ENCODE measurements at places on chromosomes 6 and 20.

DNA sequence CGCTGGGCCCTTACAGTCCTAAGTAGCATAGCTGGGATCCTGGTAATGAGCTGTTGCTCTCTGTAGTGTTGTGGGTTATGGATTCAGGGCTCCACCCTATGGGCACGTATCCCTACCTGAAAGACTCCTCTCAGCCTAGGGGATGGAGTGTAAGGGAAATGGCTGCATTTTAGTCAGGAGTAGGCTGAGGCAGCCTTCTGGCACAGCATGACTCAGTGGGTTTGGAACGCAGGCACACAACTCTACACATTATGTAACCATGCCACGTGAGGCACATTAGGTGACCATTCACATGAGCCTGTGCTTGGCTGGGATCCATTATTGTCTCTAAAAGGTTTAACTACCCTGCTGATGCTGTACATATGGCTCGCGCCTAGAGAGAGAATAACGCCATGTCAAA is 27.8 kb downstream of the HDDC2 start:
- no peak for DNase-seq

GRCh38 chr6:127933137-127933536 is 32.3 kb upstream of the THEMIS start:
- DNase-seq = no peak

GRCh38 chr6:157486572-157486971 is 105.6 kb downstream of the ZDHHC14 start:
- no peak for DNase-seq

GRCh38 chr6:117676577-117677218 is 1.4 kb downstream of the NUS1 start:
- no peak for DNase-seq

DNA sequence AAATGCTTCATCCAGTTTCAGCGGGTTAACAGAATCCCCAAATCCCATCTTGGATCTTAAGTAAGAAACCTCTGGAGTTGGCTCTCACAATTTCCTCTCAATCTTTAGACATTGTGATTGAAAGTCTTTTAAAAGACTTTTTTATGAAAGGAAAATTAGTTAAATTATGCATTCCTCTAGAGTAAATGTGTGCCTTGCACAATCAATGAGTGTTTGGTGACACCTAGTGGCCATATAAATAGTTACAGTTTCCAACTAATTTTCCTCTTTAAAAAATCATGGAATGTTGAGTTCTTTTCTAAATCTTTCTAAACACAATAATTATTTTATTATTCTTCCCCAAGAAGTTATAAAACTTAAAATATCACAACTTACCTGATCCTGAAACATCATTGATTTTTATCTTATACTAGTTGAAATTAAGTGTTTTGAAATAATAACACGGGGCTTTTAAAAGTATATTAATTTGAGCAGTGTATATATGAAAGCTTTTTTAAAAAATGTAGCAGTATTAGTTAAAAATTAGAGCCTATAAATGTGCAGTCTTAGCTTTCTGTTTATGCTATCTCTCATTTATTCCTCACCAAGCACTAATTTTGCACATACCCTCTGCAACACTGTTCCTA is 66.4 kb downstream of the PKHD1 start:
- DNase-seq = no peak

DNA sequence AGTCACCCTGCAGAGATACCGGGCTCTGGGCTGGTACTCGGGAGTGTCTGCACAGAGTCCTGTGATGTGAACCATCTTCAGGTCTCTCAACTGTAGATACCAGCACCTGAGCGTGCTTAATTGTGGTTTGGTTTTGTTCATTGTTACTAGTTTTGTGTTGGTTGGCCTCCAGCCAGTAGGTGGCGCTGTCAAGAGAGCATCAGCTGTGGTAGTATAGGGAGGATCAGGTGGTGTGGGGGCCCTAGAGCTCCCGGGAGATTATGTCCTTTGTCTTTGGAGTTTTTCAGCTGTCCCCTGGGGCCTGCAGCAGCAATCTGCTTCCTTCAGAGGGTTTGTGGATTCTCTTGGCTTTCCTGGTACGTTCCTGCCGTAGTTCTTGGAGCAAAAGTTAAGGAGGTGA is 67.9 kb downstream of the CDYL start:
- peak; percentile 61 for DNase-seq

DNA sequence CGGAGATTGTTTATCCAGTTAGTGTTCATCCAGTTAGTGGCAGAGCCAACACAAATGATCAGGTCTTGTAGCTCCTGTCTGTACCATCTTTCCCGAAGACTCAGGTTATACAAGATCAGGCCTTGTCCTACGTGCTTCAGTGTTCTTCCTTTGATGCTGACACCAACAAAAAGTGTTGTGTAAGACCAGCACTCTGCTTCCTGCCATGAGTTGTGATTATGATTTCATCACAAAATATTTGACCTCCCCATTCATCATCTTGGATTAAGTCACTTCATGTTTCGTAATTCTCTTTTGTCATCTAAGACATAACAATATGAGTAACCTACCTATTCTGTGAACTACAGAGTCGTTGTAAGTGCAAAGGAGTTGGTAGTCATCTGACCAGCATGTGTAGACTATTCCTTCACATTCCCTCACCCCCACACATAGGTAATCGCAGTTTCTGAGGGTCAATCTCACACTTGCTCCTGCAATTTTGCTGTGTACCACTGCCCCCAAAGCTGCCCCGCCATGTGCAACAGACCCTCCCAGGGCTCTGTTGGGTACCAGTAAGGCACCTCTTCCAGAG is 135.6 kb upstream of the SLC22A23 start:
- DNase-seq = no peak

DNA sequence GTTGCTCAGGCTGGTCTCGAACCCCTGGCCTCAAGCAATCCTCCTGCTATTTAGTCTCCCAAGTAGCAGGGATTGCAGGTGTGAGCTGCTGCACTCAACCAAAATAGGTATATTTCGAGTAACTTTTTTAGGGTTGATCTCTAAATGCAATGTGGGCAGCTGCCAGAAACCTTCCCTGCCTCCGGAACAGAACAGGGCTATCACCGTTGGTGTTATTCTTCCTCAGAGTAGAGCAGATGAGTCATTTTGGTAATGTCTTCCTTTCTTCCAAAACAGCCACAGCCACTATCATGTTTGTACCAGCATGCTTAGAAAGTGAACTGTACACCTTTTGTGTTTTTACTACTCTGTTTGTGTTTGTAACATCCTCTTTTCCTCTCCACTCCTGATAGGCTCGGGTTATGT is 44.1 kb downstream of the SNX9 start:
- no peak for DNase-seq

DNA sequence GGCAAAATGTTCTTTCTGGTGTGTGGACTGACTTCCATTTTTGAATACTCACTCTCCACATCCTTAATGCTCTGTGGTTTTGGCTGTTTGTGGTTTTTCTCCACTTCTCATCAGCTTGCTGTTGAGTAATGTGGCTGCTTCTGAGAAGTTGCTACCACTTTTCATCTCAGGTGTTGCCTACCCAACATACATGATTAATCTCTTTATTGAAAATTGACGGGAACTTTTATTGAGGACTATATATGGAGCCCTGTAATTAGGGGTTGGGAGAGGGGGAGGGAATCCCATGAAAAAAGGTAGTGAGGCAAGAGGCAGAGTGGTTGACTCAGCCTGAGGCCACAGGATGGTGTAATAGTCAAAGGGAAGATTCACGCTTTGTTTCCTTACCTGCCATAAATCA is 17.6 kb downstream of the IL22RA2 start:
- DNase-seq = no peak

- DNase-seq = no peak
Observed at GRCh38 chr6:147238164-147238563, 33.9 kb downstream of the STXBP5 start.

DNA sequence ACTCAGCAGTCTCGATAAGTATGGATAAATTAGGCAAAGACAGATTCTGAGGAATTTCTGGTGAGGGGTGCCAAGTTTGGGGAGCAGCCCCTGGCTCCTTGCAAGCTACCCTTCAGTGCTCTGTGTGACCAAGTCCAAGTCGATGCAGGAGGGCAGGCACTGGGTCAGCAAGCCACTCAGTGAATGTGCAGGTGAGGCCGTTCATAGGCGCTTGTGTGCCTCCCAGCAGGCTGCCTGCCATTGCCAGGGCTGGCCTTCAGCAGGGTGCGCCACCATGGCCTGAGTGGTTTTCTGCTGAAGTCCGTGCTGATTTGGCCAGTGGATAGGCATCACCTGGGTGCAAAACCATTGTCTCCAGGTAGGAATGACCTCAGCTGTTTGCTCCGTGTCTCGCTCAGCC is 3.3 kb upstream of the GNRH2 start:
- DNase-seq = no peak

- DNase-seq = no peak
Observed at GRCh38 chr6:149755300-149756260, 6.0 kb downstream of the PCMT1 start.

DNA sequence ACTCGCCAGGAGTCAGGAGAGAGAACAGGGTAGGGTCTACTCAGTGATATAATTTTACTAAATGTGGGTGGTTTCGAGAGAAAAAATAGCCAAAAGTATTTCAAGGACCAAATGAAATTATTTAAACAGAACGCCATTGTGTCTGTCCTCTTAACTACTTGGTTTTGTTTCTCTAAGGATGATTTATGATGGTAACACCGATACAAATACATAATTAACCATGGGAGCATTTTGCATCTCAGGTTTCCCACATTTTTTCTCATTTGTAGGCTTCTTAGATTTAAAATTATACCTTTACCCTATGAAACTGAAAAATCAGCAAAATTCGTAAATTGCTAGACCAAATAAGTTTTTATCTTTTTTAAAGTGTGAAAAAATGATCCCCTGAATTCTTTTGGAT is 188.2 kb downstream of the ZFP64 start:
- no peak for DNase-seq

DNA sequence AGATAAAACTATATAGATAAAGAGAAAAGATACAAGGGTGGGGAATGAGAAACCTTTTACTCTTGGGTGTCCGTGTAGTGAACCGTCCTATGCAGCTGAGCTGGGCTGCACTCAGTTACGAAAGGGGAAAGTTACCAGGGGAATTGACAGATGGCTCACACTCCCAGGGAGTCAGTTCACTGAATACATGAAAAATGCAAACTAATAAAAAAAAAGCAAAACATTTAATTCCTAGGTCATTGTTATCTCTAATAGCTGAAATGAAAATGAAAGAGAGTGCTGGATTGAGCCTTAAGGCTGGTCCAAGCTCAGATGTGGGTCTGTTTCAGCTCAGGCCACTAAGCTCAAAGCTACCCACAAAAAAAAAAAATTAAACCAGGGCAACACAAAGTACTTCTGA is 138.0 kb downstream of the THBS2 start:
- DNase-seq = no peak

GRCh38 chr6:33147807-33148666 is 44.2 kb downstream of the COL11A2 start:
- no peak for DNase-seq

DNA sequence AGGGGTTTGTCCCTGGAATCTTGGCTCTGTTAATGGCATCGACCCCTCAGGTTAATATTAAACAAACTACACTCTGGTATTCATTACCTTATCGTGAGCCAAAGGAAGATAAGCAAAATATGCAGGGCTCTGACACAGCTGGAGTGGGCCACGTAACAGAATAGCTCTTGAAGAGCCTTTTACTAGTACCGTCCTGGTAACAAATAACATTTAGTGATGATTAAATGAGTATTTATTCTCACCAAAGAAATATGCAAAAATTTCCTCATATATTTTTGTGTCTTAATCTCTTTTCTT is 20.1 kb upstream of the UTRN start:
- DNase-seq = no peak

GRCh38 chr6:93418408-93419303 is 703 bp downstream of the EPHA7 start:
- peak; percentile 65 for DNase-seq

GRCh38 chr6:87925373-87926060 is 122.1 kb upstream of the SPACA1 start:
- no peak for DNase-seq

- no peak for DNase-seq
Observed at GRCh38 chr6:21045135-21045700, 511.0 kb downstream of the CDKAL1 start.

- no peak for DNase-seq
Observed at GRCh38 chr6:53244958-53245357, 96.3 kb upstream of the GCM1 start.

DNA sequence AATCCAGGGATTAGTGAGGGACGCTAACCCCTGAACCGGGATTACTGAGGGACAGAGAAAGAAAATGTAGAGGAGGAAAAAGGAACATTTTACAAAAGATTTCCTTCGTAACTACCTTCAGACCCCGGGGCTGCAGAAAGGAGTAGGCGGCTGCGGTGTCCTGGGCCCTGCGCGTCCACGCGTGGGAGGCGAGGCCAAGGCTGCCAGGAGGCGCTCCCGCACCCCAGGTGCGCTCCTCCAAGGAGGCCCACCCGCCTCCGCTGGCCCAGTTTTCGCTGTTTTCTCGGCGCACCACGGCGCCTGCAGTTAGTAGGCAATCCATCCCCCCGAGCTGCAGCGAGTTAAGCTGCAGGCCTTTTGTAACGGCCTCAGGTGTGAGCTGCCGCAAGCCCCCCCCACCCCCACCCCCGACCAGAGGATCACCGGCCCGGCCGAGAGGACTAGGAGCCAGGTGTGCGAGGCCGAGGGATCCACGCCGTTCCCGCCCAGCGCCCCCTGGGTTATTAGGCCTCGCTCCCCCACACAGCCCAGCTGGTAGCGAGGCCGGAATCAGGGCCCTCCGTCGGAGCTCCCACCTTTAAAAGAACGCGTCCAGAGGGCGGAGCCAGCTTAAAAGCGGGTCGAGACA is 380.3 kb upstream of the ARID1B start:
- peak; percentile 56 for DNase-seq

DNA sequence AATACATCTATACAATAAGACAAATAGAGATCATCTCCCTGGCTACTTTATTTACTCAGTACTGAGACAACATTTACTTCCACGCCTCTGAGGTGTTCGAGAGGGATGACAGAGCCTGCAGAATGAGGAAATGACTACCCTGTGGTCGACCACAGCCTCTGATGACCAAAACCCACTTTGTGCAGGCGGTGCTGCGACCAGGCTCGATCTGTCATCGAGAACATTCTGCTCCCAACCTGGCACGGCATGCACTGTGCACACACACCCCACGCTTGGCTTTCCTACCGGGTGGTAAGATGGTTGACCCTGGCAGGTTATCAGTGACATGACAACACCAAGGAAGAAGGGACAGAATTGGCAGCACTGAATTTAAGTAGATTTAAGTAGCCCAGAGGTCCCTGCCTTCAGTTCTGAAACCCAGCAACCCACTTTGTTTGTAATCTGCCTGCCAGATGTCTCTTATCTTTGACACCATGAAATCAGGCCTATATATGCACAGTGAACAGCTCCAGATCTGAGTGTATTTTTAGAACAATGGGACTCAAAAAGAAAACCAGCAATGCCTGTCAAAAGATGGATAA is 42.6 kb downstream of the TTI1 start:
- DNase-seq = no peak

- DNase-seq = peak; percentile 62
Observed at GRCh38 chr6:153616506-153616905, 422.5 kb upstream of the OPRM1 start.

- no peak for DNase-seq
Observed at GRCh38 chr6:124772733-124773319, 189.4 kb upstream of the RNF217 start.
